ENCODE measurements at places on chromosomes 12 and 14.

GRCh38 chr12:64010069-64010686, 165.7 kb downstream of the SRGAP1 start:
- no peak for DNase-seq

- DNase-seq: no peak
Measured at GRCh38 chr12:18676996-18677588, 60.7 kb downstream of the PLCZ1 start.

DNA sequence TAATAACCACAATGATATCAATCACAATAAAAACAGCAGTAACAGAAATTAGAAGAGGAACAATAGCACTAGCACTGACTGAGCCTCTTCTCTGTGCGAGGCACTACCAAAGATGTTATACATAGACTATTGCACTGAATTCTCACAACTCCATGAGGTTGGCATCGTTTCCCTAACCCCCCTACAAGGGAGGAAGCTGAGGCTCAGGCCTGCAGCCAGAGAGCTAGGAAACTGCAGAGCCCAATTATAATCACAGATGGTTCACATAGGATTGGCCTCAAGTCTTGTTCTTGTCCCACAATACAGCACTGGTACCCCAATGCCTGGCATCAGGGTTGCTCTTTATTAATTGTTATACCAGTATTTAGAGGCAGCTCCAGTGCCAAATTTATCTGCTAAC, 278.0 kb downstream of the CEP128 start:
- no peak for DNase-seq

DNA sequence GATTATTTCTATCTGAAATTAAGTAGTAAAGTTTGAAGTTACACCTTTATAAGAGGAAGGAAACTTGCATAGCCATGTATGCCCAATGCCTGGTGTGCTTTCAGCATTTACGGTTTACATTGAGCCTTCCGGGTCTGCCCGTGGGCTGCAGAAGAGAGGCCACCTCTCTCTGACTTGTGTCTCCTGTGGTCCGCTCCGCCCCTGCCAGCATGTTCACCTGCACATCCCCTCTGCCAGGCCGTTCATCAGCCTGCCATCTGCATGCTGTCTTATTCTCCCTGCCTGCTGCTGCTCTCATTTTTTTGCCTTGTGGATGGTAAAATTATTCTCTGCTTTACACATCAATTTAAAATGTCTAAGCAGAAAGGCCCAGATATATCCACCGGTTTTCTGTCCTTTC, 41.5 kb upstream of the DYNC1H1 start:
- no peak for DNase-seq

DNA sequence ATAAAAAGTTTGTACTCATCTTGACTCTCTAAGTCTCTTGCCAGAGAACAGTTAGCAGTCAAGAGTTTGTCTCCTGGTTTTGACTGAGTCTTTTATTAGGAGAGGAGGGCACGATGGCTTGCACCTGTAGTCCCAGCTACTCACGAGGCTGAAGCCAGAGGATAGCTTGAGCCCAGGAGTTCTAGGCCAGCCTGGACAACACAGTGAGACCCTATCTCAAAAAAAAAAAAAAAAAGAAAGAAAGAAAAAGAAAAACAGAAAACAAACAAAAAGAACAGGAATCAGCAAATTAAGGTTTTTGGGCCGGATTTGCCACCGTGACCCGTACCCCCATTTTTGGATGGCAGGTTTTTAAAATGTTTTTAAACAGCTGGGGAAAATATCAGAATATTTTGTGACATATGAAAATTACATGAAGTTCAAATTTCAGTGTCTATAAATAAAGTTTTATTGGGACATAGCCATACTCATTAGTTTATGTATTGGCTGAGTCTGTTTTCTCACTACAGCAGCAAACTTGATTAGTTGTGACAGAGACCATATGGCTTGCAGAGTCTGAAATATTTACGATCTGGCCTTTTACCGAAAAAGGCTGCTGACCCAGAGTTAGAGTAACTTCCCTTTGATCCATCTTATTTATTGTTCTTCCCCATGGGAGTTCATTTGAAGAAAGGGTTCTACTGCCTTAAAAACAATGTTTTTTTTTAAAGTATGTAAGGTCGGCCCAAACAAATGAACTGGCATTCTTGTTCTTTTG, 31.2 kb downstream of the VEZT start:
- no peak for DNase-seq

- no peak for DNase-seq
Measured at GRCh38 chr12:29158115-29158763, 9.2 kb downstream of the FAR2 start.

DNA sequence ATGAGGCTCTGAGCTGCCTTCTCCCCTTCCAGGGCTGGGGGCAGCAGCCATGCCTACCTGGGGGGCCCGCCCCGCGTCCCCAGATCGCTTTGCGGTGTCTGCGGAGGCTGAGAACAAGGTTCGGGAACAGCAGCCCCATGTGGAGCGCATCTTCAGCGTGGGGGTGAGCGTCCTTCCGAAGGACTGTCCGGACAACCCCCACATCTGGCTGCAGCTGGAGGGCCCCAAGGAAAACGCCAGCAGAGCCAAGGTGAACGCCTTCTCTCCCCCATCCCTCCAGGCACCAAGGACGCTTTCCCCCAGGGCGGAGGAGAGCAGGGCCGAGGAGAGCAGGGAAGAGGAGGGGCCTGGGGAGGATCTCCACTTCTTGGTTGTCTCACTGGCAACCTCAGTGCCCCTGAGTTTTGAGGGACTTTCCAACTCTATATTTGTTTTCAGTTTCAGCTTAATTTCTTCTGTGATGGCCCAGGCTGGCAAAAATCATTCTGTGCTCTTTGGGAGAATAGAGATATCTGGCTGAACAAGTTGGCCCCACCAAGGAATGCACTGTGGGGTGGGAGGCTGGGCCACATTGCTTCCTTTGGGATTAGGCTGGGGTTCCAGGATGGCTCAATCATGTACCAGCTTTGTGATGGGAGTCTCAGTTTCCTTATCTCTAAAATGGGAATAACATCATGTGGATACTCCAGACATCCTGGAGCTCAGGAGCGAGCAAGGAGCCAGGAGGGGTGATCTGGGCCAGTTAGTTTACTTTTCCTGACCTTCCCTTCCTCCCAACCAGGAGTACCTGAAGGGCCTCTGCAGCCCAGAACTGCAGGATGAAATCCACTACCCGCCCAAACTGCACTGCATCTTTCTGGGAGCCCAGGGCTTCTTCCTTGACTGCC, 1.2 kb downstream of the KHNYN start:
- DNase-seq: peak; percentile 62

- no peak for DNase-seq
Measured at GRCh38 chr12:25337916-25338315, 87.2 kb upstream of the KRAS start.

- DNase-seq: no peak
Measured at GRCh38 chr12:78490861-78491260, 373.7 kb upstream of the SYT1 start.

GRCh38 chr14:53953828-53954550, 2.6 kb downstream of the BMP4 start:
- no peak for DNase-seq

DNA sequence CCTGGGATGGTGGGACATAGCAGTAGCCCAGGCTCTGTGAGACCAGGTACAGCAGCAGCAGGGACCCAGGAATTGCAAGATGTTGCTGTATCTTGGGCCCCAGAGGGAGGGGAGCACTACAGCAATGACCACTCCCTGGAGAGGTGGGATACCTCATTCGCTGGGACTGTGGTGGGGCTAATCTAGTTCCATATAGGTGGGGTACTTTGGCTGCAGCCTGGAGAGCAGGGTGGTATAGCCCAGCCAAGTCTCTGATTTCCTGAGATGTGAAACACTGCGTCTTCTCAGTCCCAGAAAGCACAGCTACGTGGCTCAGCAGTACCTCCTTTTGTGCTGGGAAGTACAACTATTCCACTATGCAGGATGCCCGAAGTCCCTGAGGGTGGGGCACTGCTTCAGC, 163.7 kb upstream of the ARHGAP5 start:
- no peak for DNase-seq

DNA sequence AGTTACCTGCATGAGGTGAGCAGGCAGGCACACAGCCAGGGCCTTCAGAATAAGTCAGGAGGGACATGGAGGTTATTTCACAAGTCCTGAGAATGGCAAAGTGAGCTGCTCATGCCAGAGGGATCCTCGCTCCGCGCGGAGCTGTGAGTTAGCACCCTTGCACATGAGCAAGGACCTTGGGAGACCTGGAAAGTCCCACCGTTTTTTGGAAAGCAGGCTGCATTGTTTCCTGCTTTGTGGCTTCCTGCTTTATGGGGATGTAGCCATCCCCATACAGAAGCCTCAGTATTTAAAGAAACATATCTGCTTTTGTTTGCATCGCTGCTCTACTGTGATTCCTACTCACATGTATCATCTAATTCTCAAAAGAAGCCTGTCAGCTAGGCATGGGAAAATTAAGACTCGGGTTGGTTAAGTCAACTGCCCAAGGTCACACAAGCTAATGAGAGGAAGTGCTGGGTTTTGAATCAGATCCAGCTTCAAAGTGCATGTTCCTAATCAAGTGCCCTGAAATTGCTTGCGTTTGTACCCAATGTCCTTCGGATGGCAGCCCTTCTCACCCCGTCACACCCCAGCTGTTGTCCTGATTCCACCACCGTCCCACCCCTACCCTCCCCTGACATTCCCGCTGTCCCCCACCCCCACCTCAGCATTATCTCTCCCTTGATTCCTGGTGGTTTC, 106.2 kb downstream of the CRACR2A start:
- no peak for DNase-seq

DNA sequence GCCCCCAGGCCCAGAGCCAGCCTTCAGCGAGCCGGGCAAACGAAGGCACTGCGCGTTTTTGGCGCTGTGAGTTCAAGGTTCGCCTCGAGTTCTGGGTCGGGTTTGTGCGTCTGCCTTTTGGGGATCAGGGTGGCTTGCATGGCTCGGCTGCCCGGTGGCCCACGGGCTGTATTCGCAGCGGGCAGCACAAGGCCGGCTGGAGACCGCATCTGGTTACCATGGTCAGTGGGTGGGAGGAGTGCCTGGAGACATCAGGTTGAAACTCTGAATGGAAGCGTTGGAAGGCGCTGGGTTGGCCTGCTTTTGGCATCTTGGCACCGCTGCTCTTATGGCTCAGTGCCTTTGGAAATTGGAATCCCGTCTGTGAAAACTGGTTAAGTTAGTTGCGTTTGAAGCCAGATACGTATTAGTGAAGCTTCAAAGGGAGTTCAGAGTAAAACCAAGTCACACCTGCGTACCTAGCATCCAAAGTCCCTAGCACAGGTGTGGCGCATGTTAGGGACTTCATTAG, 50.9 kb downstream of the SNAPC1 start:
- no peak for DNase-seq

DNA sequence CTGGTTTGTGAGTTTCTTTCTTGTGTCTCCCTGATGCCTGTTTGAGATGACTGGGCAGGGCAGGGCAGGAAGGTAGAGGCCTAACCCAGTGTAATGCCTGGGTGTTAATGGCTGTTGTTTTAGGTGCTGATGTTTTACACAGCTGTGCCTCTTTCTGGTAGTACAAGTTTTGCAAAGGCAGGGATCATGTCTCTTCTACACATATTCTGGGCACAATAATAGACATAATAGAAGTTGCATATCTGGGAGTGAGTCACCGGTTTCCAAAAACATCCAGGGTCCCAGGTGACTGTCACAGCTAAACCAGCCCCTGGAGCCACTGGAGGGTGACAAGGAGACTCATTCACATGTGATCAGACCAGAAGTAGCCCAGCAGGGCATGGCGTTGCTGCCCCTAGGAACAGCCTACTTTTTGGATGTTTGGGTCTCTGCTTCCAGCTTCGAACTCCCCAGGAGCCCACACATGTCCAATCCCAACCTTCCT, 18.1 kb downstream of the TPCN1 start:
- no peak for DNase-seq

GRCh38 chr14:70652871-70653270, 11.2 kb downstream of the TTC9 start:
- DNase-seq: no peak

- DNase-seq: no peak
Measured at GRCh38 chr14:92903359-92903758, 19.6 kb upstream of the CHGA start.

DNA sequence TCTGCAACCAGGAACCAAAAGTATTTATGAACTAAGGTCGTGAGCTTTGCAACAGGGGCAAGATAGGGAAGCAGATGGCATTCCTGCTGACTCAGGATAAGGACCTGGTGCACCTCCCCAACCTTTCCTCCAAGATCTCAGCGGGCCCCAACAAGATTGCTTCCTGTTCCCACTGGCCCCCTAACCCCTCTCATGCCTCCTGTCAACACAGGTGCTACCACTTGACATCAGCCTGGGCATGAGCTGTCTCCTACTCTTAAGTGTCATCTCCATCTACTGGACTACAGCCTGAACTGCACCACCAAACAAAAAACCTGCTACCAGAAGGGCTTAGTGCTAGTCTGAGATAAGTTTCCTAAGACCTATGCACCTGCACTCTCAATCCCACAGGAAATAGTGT, 32.7 kb downstream of the MED6 start:
- peak; percentile 12 for DNase-seq

DNA sequence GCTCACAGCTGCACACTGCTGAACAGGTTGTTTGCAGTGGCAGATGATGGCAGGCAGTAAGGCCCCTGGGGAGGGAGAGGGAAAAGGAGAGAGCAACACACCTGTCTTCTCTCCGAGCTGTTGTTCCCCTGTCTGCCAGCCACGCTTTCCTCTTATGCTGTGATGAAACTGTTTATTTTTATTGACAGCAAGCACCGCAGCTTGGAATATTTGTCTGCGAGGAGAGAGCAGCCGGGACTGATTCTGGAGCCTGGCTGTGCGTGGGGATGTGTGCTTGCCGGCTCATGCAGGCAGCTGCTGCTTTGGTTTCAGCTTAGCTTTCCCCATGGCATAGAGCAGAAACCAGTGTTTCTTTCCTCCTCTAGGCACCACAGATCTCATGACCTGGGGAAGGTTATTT, 58.7 kb upstream of the KCNA5 start:
- DNase-seq: no peak

DNA sequence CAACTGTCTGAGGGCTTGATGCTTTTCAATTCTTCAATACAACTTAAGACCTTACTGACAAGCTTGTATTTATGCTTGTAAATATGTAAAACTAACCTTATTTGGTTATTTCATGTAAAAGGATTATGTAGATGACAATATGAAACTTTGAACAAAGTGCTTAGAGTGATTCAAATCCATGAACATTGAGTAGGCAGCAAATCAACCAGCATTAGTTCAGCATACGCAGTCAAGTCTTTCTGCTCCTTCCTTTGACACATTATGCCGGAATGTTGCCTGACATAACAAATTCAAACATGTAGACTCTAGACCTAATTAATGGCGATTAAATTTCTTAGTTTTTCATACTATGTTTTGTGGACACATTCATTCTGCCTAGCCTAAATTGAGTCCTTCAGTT, 105.2 kb downstream of the FGD4 start:
- DNase-seq: no peak

- no peak for DNase-seq
Measured at GRCh38 chr12:70641691-70642090, 4.5 kb upstream of the PTPRB start.

GRCh38 chr14:83478741-83479140, 1945.1 kb upstream of the SEL1L start:
- DNase-seq: no peak

- DNase-seq: no peak
Measured at GRCh38 chr12:127781336-127781735, 485.6 kb upstream of the TMEM132C start.

DNA sequence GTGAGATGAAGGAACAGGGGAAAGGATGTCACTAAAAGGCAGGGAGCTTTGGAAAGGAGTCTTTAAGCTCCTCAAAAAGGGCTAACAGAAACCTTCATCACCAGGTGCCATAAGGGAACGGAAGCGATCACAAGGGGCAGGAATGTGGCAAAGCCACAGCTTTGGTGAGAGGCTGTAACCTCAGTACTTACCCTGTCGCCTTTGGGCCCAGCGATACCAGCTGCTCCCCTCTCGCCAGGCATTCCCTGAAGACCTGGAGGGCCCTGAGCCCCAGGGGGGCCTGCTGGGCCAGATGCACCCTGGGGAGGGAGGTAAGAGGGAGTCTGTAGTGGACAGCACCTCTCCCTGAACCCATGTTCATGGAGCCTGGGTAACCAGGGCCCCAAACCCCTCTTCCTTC, 18.9 kb downstream of the TMEM106C start:
- no peak for DNase-seq

Data from stimulated activated CD4-positive, alpha-beta T cell treated with anti-CD3 and anti-CD28 coated beads, Interleukin-4, amount 100 ng/mL, for 48 hours (primary cell).